ENCODE measurements at places on chromosomes 11 and 22.

DNA sequence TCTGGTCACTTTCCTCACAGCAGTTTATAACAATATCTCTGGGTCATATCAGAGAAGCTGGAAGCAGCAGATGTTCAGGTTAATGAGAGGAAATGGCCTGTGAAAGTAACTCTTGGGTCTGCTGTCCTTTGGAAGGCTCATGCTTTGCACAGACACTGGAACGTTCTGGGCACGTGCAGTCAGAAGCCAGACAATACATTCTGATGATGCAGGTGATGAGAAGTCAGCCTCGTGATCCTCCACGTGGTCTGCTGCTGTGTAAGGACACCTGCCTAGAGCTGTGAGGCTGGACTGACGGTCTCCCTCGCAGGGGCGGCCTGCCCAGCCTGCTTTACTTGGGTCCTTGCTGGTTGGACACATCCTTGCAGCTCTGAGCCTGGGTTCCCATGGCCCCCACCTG is 18.8 kb upstream of the ADORA2A start:
- DNase-seq = no peak

GRCh38 chr11:109994907-109995306 is 98.3 kb upstream of the ZC3H12C start:
- DNase-seq = no peak

DNA sequence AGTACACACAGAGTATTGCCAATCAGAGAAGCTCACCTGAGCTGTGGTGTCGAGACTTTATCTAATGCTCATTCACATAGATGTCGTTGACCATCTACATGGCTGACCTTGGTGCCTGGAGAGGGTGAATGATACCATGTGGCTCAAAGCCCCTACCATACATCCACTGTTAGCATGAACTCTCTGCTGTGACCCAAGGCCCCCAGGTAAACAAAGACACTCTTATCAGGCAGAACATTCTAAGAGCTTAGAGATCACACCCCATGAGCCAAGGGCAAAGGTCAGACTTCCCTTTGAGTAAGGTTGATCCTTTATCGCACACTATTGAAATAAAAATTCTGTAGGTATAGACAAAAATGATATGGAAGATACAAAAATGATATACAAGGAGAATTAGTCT is 15.0 kb upstream of the PIWIL3 start:
- no peak for DNase-seq

DNA sequence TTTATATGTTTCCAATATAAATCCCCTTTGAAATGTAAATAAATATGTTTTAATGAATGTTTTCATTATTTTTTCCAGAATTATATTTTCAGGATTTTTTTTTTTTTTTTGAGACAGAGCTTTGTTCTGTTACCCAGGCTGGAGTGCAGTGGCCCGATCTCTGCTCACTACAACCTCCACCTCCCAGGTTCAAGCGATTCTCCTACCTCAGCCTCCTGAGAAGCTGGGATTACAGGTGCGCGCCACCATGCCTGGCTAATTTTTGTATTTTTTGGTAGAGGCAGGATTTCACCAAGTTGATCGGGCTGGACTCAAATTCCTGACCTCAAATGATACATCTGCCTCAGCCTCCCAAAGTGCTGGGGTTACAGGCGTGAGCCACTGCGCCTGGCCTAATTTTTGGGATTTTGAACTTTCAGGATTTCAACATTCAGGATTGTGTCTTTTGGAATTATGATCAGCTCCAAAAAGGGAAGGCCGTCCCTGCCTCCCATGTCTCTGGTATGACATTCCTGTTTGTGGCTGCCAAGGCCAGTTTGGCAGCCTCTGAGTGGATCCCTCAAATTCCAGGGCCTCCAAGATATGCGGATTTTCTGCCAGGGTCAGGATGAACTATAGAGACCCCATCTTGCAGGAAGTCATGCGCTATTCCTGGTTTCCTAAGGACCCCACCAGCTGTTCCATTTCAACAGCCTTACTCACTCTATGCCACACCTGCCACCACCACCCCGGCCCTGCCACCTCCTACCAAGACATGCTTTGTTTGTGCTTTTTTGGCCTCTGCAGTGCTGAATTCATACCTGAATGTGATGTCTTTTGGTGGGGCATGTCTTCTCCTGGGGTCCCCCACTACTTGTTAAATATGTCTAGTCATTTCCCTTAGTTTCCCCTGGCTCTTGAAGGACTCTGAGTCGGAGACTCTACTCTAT is 21.9 kb upstream of the TMPRSS4 start:
- no peak for DNase-seq

GRCh38 chr11:127390465-127390864 is 389.9 kb upstream of the KIRREL3 start:
- no peak for DNase-seq

DNA sequence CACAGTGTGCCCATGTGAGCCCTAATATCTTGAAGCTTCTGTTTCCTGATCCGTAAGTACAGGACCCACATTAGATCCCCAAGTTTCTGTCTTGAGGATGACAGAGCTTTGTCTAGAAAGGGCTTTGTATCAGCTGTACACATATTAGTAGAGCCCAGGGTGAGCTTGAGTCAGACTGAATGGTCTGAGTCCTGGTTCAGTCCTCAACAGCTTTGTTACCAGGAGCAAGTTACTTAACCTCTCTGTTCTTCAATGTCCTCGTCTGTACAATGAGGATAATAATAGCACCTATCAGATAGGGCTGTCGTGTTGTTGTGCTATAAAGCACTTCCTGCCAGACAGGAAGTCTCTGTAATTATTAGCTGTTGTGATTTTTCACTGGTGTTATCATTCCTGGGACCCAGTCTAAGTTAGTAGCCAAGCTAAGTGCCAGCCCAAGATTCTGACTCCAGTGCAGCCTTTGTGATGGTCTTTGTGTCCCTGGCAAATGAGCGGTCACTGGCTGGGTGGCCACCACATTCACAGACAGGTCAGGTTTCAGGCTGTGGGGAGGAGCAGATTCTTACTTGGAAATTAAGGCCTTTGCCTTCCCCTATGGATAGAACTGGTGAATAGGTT is 6.8 kb downstream of the TOM1 start:
- no peak for DNase-seq

- DNase-seq = no peak
These were observed 2.2 kb upstream of the KCNQ1OT1 start for GRCh38 chr11:2701898-2702434.

- DNase-seq = no peak
These were observed 33.7 kb downstream of the CTTN start for GRCh38 chr11:70432065-70432464.

- no peak for DNase-seq
These were observed 28.6 kb upstream of the RASL10A start for GRCh38 chr22:29344137-29344536.

GRCh38 chr11:65577756-65578109 is 1.9 kb downstream of the EHBP1L1 start:
- DNase-seq = no peak

GRCh38 chr11:88357323-88358039 is 19.9 kb upstream of the CTSC start:
- no peak for DNase-seq

DNA sequence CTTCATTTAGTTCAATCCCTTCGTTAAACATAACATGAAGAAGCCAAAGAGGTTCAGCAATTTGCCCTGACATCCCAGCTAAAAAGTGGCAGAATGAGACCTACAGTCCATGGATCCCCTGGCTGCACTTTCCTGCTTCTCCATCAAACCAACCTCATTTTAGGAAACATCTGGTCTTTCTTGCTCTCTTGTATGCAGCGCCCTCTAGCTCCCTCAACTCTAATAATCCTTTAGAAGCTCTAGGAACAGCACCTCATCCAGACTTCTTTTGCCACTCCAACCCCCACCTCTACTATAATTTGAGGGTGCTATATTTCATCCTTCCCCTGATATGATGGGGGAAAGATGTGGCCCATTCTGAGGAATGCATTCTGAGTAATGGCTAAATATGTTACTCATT is 7.4 kb downstream of the CNTF start:
- DNase-seq = peak; percentile 26

GRCh38 chr22:50569041-50569459 is 6.3 kb upstream of the SYCE3 start:
- no peak for DNase-seq

- DNase-seq = no peak
These were observed 266.7 kb downstream of the FAM76B start for GRCh38 chr11:95522874-95523273.

- DNase-seq = no peak
These were observed 17.0 kb downstream of the C11orf96 start for GRCh38 chr11:43959321-43959995.

DNA sequence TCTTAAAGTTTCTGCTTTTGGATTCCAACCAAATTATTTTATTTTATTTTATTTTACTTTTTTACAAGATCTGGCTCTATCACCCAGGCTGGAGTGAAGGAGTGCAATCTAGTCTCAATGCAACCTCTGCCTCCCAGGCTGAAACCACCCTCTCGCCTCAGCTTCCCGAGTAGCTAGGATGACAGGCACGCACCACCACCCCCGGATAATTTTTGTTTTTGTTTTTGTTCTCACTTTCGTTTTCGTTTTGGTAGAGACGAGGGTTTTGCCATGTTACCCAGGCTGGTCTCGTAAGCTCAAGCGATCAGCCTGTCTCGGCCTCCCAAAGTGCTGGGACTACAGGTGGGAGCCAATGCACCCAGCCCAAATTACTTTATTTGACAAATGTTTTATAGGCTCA is 219.8 kb downstream of the ETS1 start:
- peak; percentile 46 for DNase-seq

- DNase-seq = no peak
These were observed 29.1 kb downstream of the LRFN4 start for GRCh38 chr11:66885950-66886440.

DNA sequence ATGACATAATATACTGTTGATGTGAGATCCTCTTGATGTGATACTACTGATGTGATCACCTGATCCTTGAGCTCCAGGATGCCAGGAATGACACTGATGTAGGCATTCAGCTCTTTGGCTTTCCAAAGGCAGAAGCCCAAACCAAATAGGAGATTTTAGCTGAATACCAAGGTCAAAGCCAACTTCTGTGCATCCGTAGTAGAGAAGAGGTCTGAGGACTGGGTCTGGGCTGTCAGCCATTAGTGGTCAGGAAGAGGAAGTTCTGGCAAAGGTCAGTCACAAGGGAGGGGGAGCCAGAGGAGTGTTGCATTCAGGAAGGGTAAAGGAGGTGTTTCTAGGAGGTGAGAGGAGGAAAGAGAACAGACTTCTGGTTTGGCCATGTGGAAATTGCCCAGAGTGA is 53.4 kb upstream of the PARVG start:
- DNase-seq = no peak

GRCh38 chr11:94295534-94295933 is 8.8 kb upstream of the IZUMO1R start:
- DNase-seq = no peak

GRCh38 chr11:1290052-1291040 is 19.1 kb downstream of the TOLLIP start:
- peak; percentile 9 for DNase-seq

GRCh38 chr11:4808476-4808875 is 4.3 kb upstream of the OR52R1 start:
- DNase-seq = no peak

- no peak for DNase-seq
These were observed 73.4 kb upstream of the YWHAH start for GRCh38 chr22:31870890-31871289.

All from activated naive CD4-positive, alpha-beta T cell treated with anti-CD3 and anti-CD28 coated beads, Interleukin-2, amount 10 ng/mL, durations not matched to agents 7 days and 5 days (primary cell).